ENCODE measurements at places on chromosomes 2 and 18.

- DNase-seq: no peak
These were observed 41.2 kb downstream of the AGFG1 start for GRCh38 chr2:227513113-227513512.

DNA sequence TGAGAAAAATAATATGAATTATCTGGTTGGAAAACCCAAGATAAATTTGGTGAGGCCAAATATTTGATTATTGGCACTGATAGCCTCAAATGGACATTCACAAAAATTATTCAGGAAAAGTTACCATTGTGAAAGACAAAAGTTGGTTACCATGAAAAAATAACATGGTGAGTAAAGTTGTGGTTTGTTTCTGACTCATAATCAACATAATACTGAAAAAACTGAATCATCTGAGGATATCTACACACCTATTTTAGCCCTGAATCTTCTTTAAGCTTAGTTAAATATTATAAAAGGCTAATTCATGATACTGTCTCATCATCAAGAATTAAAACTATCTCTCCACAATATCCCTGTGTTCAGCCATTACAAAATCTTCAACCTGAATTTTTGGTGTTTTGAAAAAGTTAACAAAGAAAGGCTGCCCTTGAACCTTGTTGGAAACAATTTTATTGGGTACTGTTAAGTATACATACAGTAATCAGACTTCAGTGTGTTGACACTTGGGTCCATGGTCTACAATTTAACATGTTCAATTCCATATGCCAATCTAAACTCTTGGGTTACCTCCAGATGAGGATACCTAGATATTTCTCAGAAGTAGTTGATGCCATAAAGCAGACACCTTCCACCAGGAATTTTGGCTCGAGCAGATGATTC is 607.5 kb upstream of the SLC39A10 start:
- no peak for DNase-seq

- no peak for DNase-seq
These were observed 249.3 kb upstream of the GULP1 start for GRCh38 chr2:188042412-188042811.

GRCh38 chr18:42574871-42575270 is 540.6 kb downstream of the RIT2 start:
- DNase-seq: no peak

GRCh38 chr18:2889761-2890192 is 43.0 kb downstream of the EMILIN2 start:
- DNase-seq: no peak

- no peak for DNase-seq
These were observed 123.9 kb upstream of the FAM117B start for GRCh38 chr2:202510911-202511310.

DNA sequence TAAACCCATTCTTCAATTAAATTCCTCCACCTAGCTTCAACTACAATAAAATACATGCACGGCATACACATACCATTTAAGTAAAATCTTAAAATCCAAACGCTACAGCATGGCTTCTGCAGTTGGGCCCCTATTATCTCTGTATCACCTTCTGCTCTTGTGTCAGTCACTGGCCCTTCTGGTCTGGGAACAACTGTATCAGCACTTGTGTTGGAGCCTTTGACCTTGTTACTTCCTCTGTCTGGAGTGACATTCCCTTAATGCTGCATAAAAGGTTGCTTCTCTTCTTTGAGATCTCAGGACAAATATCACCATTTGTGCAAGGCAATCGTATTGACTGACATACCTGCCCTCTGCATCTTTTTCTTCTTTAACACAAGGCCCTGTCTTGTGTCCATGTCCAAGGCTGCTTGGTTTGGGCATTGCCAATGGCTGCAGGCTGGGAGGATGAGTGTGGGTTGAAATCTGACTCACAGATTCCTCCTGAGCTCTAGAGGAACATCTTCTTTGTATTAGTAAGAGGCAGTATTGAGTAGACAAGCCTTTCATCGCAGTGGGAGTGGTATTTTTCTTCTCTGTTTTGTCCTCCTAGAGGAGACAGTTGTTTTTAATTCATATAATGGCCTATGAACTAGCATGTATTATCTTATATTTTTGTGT is 267.8 kb upstream of the TRIB2 start:
- no peak for DNase-seq

DNA sequence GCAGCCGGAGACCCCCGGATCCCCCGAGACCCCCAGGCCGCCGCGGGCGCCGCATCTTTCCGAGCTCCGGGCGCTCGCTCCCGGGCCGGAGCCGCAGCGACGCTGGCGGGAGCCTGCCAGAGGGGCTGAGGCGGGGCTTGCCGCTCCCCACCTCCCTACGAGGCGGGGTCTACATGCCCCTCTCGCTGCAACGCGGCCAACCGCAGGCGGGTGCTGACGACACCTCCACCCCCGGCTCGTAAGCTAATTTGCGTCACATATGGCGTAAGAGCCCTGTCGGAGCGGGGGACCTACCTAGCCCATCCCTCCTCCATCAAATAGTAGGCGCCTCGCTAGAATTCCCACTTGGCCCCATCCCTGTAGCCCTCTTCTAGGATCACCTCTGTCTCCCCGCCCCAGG is at the start of gene PTPRN:
Gene PTPRN, minus strand, starts transcription at position 124 of the 400 bp plus-strand sequence. Its CDS starts 69 bp downstream, at position 55.
- no peak for DNase-seq

DNA sequence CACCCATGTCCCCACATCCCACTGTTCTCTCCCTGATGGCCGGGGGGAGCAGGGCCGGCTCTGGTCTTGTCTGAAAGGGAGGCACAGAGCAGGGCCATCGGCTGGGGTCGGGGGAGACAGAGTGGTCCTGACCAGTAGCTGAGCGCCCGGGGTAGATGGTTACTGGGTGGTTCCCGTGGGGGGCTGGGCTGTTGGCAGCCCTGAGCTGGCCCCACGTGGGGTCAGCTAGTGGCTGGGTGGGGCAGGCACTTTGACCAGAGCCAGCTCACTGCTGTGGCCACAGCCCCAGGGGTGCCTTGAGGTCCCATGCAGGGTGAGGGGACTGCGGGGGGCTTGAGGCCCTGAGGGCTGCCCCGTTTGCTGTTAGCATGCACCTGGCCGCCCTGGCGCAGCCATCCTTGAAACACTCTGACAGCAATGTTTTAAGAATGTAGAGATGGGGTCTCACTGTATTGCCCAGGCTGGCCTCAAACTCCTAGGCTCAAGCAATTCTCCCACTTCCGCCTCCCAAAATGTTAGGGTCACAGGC is 12.3 kb upstream of the NEU4 start:
- DNase-seq: no peak

DNA sequence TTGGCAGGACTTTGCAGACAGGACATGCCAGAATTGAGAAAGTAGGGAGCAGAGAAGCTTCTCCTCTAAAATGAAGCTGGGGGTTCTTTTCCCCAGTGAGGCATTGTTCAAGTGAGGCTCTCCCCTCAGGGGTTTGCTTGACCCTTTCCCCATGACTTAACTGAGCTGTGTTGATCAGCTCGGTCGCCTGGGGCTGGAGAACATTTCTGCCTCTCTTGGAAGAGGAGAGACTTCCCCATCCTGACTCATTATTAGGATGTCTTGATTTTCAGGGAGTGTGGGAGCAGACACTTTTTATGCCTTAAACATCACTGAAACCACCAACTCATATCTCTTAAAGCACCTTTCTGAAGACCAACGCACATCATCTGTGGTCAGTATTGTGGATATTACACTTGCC is 27.9 kb upstream of the GLI2 start:
- no peak for DNase-seq

GRCh38 chr18:36568487-36568886 is 260.3 kb downstream of the TPGS2 start:
- no peak for DNase-seq

- no peak for DNase-seq
These were observed 165.9 kb upstream of the SPRED2 start for GRCh38 chr2:65598264-65598663.

- no peak for DNase-seq
These were observed 63.9 kb downstream of the PPP1R1C start for GRCh38 chr2:182049372-182050148.

GRCh38 chr2:214377286-214377624 is 33.6 kb upstream of the VWC2L start:
- no peak for DNase-seq

GRCh38 chr18:2254977-2255376 is 316.3 kb downstream of the METTL4 start:
- no peak for DNase-seq

DNA sequence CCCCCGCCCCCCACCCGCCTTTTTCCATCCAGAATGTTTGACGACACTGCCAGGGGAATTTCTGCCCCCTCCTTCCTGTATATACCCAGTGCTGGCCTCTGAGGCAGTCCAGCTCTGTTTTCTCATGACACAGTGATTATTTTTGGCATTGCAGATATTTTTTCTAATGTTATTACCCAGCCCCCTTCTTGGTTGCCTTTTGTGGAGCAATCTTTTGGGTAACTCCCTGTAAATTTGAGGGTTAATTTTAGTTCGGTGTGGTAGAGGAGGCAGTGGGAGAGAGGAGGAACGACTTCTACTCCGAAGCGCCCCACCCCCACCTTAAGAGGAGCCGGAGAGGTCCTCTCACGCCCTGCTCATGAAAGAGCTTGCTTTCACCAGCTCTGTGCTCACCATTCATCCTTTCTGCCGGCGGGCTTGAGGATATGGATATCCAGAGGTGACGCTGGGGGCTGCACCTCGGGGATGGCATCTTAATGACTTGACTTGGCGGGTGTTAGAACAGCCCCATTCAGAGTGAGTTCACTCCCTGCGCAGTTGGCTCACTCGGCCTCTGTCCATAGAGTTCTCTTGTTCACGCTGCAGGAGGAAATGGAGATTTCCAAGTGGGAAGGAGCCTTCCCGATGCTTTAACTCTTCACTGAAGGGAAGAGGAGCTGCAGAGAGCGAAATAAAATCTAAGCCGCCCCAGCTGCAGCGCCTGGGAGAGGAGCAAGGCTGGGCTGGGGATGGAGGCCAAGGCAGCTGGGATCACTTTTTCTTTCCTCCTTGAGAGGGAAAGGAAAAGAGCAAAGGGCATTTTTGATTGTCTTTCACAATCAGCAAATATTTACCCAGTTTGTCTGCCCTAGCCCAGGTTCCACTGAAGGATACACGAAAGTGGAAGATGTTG is 38.4 kb downstream of the EPAS1 start:
- DNase-seq: no peak

DNA sequence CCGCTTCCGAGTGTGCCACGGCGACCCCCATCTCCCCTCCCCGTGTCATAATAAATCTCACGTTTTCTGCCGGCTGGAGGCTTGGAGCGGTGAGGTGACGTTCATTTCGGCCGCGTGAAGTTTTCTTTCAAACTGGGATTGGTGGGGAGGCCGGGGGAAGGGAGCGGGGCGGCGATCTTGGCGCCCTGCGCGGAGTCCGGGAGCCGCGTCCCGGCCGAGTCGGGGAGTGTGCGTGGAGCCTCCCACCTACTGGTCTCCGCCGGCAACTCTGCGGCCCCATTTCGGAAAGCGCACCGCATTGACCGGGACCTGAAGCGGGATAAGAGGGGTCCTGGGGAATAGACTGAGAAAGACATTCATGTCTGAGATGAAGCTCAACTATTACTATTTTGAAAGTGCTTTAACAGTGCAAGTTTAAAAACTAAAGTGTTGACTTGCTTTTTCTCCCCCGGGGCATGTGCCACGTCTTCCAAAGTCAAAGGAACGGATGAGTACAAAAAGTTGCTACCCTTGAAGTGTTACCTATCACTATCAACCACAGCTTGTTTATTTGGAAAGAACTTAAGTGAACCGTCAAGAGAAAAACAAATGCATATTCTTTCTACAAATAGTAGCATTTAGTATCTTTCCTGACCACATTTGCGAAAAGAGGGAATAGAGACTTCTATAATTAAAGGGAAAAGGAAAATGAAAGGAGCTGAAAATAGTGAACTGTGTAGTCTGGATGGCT is 818 bp upstream of the IKZF2 start:
- DNase-seq: peak; percentile 20

GRCh38 chr2:9060819-9061218 is 57.3 kb upstream of the MBOAT2 start:
- no peak for DNase-seq

- no peak for DNase-seq
These were observed 206.5 kb downstream of the PRKCE start for GRCh38 chr2:45857867-45858520.

DNA sequence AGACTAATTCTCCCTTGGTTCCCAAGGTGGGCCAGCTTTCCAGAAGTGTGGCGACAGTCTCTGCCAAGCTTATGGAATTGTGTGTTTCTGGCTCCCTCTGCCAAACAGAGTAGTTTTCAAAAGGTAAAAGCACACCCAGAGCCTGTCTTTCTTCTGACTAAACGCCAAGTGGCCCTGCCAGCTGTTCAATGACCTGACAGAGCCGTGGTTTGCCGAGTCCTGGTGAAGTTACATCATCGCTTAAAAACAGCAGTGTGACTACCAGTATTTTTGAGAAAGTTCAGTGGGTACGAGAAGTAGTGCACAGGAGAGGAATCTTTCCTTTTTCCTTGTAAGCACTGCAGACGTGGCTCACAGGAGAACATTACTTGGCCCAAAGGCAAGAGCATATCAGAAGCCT is 1.9 kb downstream of the PER2 start:
- no peak for DNase-seq

GRCh38 chr18:76687304-76687962 is 134.9 kb upstream of the ZNF236 start:
- DNase-seq: peak; percentile 26

DNA sequence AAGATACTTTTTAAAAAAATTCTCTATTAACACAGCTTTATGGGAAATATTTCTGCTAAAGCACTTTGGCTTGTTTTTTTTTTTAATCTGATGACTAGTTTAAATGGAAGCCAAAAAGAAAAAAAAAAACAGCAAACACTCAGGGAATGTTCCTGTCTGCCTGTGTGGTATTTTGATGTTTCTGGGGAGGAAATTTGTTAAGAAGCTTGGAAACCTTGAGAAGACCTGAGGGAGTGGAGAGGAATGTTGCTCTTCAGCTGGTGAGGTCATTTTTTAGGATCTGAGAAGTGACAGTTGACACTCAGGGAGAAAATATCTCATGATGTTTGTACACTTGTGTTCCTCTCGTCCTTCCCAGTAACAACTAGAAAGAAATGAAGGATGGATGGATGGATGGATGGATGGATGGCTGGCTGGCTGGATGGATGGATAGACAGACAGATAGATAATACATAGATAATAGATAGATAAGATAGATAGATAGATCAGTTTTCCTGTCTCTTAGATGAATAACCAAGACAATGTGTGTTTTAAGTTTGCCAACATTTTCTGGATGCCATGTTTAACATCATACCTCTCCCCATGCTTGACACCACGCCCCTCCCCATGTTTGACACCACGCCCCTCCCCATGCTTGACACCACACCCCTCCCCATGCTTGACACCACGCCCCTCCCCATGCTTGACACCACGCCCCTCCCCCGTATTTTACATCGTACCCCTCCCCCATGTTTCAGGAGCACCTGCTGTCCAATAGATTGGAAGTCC is 84.8 kb downstream of the CTIF start:
- DNase-seq: no peak

DNA sequence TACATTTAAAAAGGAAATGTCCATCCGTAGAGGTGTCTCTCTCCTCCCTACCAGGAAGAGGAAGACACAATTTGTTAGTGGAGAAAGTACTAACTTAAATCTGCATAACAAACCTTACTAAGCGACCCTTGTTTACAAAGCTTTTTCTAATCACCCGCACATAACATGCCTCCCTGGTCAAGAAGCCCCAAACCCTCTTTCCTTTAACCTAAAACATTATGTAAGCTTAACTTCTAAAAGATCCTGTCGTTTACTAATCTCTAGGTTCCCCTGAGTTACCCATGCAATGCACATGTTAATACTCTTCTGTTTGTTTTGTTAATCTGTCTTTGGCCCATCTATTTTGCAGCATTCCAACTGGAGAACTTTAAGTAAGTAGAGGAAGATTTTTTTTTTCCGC is 630.3 kb upstream of the NRXN1 start:
- no peak for DNase-seq

- DNase-seq: no peak
These were observed 45.3 kb downstream of the ACAA2 start for GRCh38 chr18:49768051-49768391.

GRCh38 chr2:45114221-45114955 is 105.1 kb upstream of the SIX2 start:
- no peak for DNase-seq

Data from stimulated activated CD8-positive, alpha-beta memory T cell treated with anti-CD3 and anti-CD28 coated beads, Interleukin-4, amount 100 ng/mL, for 24 hours (primary cell).